ENCODE measurements at places on chromosomes 1 and 21.

GRCh38 chr1:10208537-10208936, 1.8 kb upstream of the KIF1B start:
- no peak for DNase-seq

- no peak for DNase-seq
Measured at GRCh38 chr1:40064797-40065499, 24.4 kb downstream of the CAP1 start.

DNA sequence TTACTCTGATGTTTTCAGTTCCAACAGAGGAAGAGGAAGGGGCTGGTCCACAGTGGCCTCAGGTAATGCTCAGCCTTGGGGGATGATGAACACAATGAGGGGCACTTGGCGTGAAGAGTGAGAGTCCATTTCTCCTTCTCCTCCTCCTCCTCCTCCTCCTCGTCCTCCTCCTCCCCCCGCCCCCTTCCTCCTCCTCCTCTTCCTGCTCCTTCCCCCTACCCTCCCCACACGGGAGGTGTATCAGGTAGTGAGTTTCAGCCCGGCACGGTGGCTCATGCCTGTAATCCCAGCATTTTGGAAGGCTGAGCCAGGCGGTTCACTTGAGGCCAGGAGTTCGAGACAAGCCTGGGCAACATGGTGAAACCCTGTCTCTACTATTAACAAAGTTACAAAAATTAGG, 17.3 kb upstream of the GPR157 start:
- no peak for DNase-seq

- no peak for DNase-seq
Measured at GRCh38 chr21:16789636-16790035, 723.2 kb upstream of the CXADR start.

DNA sequence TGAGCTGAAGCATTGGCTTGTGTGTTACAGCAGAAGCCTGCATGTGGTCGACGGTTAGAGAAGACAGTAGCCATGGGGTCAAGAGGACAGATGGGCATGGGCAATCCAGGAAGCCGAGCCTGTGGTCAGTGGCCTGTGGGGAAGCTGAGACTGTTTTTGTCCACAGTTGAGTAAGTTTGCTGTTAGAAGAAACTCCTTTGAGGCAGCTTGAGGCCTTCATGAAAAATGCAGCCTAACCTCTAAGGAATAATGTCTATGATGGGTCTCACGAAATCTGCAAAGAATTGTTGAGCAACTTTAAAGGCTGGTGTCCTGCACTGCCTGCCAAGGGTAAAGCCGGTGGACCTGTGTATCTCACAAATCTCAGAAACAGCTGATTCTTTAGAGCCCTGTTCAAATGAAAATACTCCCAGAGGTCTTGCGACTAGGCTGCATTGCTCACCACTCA, 322.4 kb downstream of the SETD4 start:
- no peak for DNase-seq

DNA sequence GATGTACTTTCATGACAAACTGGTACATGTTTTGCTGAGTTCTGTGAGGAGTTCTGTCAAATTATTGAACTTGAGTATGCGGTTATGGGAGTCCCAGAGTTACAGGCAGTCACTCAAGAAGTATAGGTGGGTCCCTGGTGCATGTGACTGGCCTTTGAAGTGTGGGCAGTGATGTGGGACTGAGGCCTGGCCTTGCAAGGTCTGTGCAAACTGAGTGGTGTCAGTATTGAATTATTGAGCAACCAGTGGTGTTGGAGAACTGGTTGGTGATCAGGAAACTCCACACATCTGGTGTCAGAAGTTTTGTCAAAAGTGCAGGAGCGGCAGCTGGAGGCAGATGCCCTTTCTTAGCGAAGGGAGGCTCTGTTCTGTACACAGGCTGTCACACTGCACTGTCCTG, 5.2 kb downstream of the ZNF678 start:
- DNase-seq, result no peak

GRCh38 chr21:42672699-42673458, 19.5 kb downstream of the PDE9A start:
- no peak for DNase-seq

DNA sequence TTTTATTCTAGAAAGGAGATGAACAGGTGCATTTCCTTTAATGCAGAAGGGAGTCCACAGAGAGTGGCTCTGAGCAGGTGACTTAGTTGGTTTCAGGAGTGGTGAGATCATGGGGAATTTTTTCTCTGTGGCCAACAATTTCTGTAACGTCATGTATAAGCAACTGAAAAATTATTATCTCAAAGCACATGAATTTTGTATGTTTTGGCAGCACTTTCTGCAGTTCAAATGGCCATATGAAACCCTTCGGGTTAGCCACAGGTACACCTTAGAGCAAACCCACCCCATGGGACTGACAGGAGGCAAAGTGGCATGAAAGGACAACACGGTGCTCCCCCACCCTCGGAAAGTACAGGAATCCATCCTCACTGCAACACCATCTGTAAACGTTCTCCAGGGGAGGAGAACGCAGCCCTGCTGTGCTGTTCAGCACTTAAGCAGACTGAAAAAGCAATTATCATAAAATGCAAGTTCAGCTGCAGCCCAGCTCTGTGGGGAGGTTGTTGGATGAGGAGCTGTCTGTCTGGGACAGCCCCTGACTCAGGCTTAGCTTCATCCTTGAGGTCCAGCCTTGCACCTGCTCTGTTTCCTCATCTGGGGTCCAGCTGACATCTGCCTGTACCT, 55.8 kb upstream of the CLDN14 start:
- DNase-seq, result no peak

DNA sequence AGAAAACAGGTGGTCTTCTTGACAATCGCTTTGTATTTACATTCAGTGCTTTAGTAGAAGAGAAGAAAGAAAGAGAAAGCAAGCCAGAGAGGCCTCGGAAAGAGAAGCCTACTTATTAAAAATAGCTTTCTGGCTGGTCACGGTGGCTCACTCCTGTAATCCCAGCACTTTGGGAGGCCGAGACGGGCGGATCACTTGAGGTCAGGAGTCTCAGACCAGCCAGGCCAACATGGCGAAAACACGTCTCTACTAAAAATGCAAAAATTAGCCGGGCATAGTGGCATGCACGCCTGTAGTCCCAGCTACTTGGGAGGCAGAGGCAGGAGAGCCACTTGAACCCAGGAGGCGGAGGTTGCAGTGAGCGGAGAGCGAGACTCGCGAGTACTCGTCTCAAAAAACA, 1.8 kb upstream of the SLC19A2 start:
- DNase-seq, result no peak

DNA sequence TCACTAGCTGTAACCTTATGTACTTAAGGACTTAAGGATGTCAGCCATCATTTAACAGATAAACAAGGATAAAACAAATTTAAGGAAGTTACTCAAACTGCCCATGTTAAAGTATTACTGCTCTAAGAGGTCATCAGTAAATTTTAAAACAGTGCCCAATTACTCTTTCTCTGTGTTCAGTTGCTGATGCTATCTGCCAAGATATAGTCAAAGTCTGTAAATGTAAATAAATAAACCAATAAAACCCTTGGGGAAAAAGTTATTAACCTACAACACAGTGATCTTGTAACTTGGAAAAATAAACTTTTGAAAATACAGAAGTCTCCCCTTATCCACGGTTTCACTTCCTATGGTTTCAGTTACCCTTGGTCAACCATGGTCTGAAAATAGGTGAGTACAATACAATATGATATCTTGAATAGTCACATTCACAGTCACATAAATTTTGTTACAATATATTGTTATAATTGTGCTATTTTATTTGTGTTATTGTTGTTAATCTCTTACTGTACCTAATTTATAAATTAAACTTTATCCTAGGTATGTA, 501.8 kb downstream of the LMO4 start:
- no peak for DNase-seq

- DNase-seq, result no peak
Measured at GRCh38 chr21:32728848-32729247, 1.0 kb upstream of the SYNJ1 start.

DNA sequence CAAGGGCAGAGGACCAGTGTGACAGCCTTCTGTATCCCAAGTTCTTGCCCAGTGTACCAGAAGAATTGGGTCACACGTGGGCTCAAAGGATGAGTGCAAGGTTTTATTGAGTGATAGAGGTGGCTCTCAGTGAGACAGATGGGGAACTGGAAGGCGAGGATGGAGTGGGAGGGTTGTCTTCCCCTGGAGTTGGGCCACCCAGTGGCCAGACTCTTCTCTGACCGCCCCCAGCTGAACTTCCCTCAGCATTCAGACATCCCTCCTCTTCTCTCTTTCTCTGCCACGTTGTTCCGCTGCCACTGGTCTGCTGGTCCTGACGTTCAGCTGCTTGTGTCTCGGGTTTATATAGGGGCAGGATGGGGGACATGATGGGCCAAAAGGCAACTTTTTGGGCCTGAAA, 150.1 kb upstream of the IVNS1ABP start:
- no peak for DNase-seq

DNA sequence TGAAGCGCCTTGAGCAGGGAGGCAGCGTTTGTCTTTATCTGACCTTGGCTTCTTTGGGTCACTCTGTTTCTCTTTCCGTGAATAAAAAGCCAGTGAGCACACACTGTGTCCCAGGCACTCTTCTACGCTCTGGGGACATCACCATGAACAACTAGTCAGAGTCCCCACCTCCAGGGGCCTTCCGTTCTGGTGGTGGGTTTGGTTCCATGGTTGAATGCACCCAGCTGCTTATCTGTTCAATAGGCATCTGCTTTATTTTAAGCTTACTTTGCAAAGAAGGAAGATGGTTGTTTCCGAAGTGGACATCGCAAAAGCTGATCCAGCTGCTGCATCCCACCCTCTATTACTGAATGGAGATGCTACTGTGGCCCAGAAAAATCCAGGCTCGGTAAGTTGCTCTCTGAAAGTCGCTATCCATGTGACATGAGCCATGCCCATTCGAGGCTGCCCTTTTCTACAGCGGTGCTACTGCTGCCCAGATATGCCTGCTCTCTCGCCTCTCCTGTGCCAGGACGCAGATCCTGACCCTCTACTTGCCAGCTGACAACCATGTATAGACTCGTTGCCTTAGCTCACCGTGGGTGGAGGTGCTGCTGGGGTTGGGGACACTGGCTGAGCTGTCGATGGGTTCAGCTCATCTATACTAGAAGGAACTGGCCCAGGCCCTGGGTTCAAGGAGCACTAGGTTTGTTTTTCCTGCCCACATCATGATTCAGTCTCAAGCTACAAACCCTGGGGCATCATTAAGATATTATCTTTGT, 5.9 kb downstream of the MX1 start:
- DNase-seq, result no peak

- no peak for DNase-seq
Measured at GRCh38 chr1:93598861-93599439, 82.7 kb downstream of the BCAR3 start.

GRCh38 chr1:224579526-224579925, 36.6 kb upstream of the CNIH3 start:
- DNase-seq, result no peak

- DNase-seq, result no peak
Measured at GRCh38 chr1:66383168-66383567, 150.8 kb upstream of the SGIP1 start.

Data from frontal cortex (tissue), 4 donors.